ENCODE measurements at places on chromosomes 13 and 19.

GRCh38 chr13:97716746-97717145, 236.7 kb upstream of the IPO5 start:
- DNase-seq, result no peak

DNA sequence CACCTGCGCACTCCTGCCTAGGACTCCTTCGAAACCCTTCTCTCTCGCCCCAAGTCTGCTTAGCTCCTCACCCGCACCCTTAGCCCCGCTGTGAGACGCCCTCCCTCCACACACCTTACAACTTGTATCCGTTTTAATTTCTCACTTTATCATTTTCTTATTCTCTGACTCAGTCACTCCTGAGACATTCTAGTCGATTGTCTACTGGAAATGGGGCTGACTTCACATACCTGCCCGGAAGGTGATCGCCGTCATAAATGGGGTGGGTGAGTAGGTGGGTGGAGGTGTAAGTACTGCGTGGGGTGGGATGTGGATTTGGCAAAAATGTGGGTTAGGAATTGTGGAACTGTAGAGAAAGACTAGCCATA, 714 bp downstream of the NDFIP2 start:
- DNase-seq, result no peak

DNA sequence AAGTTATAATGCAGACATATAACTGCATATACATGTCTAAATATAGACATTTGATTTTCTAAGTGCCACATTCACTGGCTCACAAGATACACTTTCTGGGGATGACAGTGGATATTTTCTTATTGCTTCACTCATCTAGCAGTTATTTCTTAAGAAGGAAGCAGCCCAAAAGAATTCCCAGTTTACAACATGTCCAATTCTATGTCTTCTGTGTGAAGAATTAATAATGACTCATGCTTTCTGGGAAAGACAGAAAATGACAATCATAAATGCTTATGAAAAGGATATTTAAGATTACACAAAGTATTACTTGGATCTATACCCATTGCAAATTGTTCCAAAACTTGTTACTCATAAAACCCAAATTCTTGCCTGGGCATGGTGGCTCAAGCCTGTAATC, 543.4 kb downstream of the SUCLA2 start:
- peak; percentile 48 for DNase-seq

DNA sequence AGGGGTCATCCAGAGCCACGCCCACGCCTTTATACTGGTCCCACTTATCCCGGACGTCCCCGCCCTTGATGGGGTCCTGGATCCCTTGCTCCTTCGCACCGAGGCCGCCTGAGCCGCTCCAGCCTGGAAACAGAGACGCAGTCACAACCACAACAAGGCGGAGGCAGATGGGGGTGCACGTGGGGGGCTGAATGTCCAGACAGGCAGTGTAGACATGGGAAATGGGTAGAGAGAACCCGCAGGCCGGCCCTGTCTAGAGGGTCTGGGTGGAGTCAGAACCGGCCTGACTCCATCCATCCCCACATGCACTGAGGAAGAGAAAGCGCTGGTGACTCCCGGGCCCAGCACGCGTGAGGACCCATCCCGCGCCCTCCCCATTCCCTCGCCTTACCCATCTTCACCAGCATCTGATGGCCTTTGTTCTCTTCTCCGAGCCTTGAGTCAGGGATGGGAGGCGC, 23.0 kb downstream of the CHERP start:
- DNase-seq, result no peak

DNA sequence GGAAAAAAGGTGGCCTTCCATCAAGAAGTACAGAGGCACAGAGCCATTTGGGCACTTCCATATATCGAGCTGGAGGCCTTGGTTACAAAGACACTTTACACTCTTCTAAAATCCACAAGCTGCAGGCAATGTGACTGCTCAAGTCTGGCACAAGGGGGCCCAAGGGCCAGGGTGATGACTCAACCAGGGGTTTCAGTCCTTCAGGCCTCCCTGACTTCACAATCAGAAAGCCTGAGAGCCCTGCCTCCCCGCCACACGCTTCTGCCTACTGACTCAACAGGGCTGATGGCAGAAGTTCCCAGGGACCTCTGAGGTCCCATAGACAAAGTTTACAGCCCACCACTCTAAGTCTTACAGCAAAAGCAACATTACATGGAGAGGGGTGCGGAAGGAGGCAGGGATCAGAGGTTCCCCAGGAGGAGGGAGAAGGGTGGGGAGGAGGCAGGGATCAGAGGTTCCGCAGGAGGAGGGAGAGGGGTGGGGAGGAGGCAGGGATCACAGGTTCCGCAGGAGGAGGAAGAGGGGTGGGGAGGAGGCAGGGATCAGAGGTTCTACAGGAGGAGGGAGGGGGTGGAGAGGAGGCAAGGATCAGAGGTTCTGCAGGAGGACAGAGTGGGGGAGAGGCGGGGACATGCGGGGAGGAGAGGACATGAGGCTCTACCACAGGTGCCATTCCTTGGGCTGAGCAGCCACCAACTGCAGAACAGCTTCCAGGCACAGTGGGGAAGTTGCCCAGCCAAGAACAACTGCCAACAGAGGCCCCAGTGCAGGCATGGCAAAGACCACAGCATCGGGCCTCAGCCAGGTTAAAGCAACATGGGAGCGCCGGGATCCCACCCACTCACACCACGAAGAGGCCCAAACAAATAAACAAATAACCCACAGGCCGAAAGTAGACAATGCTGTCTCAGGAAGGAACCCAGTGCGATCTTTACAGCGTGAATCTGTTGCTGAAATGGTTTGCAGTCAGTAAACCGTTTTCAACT, 52.0 kb downstream of the SLC7A1 start:
- peak; percentile 81 for DNase-seq

- peak; percentile 95 for DNase-seq
These were observed 53.6 kb upstream of the ZNF254 start for GRCh38 chr19:24033301-24033962.

DNA sequence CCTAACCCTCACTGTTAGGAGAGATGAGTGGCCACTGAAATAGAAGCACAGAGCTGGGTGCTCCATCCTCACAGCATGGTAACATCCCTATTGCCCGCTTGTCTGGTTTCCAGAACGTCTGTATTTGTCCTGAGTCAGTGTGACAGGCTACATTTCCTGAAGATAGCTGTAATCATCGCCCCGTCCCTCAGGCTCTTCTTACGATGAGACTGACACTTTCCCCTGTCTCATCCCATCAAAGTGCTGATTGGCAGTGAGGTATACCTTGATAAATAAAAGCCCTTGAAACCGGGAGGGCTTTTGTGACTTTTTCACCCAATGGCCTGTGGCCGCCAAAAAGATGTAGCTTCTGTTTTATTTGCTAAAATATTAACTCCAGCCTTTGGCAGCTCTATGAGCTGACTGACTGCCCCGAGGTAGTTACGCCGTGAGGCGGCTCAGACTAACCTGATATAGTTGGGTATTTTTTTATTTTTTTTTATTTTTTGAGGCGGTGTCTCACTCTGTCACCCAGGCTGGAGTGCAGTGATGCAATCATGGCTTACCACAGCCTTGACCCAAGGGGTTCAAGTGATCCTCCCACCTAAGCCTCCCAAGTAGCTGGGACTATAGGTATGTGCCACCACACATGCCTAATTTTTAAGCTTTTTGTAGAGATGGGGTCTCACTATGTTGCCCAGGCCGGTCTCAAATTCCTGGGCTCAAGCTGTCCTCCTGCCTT, 5.7 kb upstream of the LRRC4B start:
- DNase-seq, result no peak

DNA sequence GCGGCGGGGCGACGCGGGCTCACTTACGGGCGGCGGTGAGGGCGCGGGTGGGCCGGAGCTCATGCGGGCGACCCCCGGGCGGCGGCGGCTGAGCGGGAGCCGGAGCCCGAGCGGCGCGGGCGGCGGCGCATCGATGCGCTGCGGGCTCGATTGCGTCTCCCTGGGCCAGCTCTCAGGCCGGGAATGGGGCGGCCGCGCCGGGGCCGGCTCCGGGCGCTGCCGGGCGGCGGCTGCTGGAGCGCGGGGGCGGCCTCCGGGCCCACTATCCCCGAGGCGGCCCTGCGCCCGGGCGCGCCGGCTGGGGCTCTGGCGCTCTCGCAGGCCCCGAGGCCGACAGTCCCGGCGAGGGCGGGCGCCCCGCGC, 1.4 kb upstream of the TSHZ3 start:
- peak; percentile 50 for DNase-seq

DNA sequence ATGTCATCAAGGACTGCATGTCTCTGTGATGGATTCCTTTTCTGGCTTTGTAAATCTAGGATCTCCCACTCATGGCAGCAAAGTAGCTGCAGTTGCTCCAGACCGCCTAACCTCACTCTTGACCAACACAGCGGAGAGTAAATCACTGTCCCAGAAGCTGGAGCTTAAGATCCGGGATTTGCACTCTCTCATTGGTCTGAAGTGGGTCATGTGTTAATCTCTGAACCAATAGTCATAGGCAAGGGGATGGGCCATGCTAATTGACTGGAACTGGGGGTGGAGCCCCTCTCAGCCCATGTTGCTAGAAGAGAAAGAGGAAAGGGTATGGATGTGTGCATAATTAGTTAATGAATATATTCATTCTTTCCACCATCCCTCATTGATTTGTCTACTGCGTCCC, 34.0 kb downstream of the VAV1 start:
- no peak for DNase-seq
